AML-193 (cell line): ENCODE measurements at places on chromosomes 12 and 14.

- DNase-seq, result no peak
These were observed 53.3 kb upstream of the IGF1 start for GRCh38 chr12:102533483-102534215.

- peak; percentile 66 for DNase-seq
These were observed 73.4 kb upstream of the ETV6 start for GRCh38 chr12:11576104-11576503.

GRCh38 chr14:80356413-80356812 is 145.1 kb upstream of the DIO2 start:
- DNase-seq, result no peak

GRCh38 chr12:125124320-125124966 is 59.2 kb downstream of the AACS start:
- DNase-seq, result no peak

DNA sequence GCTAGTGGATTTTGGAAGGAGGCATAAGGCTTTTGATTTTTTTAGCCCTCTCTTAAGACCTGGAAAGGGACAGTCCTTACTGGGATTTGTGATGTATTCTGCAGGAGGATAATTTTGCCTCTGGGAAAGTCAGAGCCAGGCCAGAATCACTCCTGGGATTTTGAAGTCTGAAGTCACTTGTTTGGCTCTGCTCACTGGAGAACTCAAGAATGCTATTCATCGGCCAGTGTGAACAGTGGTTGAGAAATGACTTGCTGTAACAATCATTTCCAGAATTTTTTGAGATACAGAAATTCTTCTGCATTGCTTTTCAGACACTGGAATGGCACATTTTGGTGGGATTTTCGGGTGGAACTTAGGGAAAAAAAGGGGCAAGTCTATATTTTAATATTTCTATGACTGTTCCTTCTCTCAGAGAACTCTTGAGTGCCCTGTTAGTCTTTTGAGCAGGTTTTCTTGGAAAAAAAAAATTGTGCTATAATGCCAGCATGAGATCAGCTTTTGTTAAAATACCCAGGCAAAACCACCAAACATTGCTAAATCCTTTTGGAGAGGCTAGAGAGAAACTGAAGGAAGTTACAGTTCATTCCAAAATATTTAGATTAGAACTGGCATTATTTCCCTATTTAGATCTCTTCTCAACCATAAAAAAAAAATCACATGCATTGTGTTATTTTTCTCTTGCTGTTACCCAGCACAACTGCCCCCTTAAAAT is 26.1 kb upstream of the BHLHE41 start:
- DNase-seq, result peak; percentile 4

GRCh38 chr14:33475623-33476022 is 475.3 kb downstream of the EGLN3 start:
- DNase-seq, result peak; percentile 3

DNA sequence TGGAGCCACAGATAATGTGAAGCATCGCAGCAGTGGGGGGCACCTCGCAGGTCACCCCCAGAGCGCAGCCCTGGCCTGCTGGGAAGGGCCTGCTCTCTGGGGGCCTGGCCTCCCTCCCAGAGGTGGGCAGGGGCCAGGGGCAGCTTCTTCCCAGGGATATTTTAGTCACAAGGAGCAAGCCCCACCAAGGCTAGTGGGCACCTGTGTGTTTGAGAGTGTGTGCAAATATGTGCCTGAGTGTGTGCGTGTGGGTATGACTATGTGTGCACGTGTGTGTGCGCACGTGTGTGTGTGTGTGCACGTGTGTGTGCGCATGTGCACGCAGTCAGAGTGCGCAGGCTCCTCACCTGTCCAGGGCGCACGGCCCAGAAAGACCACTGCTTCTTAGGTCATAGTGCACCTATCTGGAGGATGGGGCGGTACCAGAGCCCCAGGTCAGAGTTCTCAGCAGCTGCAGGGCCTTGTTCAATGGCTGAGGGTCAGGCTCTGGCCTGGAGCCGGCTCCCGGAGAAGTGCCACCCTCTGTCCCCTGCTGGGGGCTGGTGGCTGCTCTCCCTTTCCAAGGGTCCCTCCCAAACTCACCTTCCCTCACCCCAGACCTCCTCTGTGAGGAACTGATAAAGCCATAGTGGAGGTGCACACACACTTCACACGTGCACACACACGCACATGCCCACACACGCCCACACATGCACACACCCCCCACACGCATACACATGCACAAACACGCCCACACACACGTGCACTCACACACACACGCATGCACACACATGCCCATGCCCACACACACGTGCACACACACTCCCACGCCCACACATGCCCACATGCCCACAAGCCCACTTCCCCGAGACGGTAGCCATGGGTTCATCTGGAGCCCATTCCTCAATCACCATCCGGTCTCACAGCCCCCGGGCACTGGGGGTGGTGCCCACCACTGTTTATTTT is 128.5 kb downstream of the KIF26A start:
- no peak for DNase-seq

DNA sequence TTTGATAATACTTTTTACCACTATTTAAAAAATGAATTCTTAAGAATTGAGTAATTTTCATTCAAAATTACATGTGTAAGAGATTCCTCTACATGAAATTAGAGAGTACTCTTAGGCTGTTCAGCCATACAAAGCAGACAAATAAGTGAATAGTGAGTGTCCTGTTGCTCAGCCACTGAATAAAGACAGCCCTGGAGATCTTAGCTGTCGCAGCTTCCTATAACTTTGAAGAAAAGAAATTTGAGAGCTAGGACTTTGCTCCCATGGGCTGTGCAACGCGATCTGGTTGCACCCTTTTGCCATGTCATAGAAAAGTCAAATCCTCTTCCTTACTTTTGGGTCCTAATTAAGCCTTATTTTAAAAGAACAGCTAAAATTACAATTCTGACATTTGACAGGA is 40.9 kb upstream of the LRIG3 start:
- no peak for DNase-seq

DNA sequence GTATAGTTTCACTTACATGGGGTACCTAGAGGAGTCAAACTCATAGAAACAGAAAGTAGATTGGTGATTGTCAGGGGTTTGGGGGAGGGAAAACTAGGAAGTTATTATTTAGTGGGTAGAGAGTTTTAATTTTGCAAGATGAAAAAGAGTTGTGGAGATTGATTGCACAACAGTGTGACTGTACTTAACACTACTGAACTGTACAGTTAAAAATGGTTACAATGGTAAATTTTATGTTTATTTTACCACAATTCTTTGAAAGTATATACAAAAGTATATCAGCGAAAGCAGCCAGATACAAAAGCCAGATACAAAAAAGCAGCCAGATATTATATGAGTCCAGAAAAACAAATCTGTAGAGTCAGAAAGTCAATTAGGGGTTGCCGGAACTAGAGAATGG is 247.6 kb downstream of the IPO8 start:
- DNase-seq, result no peak

DNA sequence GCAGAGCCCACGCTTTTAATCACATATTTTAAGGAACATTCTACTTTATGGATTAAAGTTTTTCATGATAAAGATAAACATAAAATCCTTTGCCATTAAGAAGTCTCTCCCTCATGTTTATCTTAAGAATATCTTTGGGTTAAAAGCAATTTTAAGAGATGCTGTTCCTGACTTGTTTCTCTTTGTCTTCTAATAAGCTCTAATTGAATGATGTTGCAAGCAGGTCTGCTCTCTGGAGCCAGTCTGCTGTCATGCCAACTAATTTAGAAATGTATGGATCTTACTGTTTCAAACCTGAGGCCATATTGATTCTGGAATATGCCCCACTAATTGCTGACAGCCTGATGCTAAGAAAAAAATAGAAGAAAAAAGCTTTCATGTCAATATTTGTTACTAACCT is 173.6 kb downstream of the TTC8 start:
- no peak for DNase-seq

- DNase-seq, result no peak
These were observed 47.9 kb downstream of the NUAK1 start for GRCh38 chr12:106090591-106091445.

DNA sequence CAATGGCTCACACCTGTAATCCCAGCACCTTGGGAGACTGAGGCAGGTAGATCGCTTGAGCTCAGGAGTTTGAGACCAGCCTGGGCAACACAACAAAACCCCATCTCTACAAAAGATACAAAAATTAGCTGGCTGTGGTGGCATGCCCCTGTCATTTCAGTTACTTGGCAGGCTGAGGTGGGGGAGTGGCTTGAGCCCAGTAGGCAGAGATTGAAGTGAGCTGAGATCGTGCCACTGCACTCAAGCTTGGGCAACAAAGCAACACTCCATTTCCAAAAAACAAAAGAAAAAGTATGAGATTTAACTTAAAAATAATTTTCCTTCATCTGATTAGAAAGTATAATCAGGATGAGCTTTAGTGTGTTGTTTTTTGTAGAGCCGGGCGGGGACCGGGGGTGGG is 47.9 kb upstream of the BCAT1 start:
- no peak for DNase-seq

- DNase-seq, result no peak
These were observed 44.9 kb downstream of the MAPKAPK5 start for GRCh38 chr12:111886662-111887545.

DNA sequence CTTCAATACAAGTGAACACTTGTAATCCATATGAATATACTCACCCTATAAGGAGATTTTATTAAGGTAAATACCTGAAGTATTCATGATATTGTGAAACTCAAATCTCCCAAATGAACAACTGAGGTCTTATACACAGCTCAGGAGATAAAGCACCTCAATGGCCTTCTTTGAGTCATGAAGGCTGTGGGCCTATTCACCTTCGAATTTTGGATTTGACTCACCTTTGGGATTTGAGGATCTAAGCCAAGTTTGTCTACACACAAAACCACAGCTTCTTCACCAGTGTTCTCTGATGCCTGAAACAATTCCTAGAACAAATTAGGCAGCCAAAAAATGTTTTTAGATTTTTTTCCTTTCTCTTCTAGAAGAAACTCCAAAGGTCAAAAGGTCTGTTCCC is 194.1 kb downstream of the NUAK1 start:
- no peak for DNase-seq

- DNase-seq, result peak; percentile 68
These were observed at the start of gene EMP1 for GRCh38 chr12:13196130-13196921. Gene EMP1, plus strand, starts transcription at chr12:13196726. Its CDS starts 14,785 bp downstream, at chr12:13211511.

DNA sequence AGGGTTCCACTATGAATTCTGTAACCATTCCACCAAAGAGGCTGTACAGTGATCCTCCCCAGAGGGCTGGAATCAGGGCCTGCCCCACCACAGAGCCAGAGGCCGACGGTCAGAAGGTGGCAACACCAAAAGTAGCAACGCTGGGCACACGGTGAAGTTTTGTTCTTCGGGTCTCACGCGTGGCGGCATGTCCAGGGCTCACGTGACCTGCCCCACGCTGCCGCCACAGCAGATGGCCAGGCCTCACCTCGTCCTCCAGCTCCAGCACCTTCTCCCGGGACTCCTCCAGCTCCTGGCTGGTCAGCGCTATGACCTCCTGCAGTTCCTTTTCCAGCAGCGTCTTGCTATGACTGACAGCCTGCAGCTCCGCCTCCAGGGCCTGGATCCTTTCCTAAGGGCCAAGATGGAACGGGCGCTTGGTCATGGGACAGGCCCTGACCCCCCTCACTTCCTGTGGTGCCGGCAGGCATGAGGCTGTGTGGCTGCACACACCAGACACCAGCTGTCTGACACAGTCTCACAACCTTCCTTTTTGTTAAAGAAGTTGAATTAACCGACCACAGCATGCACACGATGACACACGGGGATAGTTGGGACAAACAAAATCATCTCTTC is 22.4 kb upstream of the ANKLE2 start:
- DNase-seq, result no peak

DNA sequence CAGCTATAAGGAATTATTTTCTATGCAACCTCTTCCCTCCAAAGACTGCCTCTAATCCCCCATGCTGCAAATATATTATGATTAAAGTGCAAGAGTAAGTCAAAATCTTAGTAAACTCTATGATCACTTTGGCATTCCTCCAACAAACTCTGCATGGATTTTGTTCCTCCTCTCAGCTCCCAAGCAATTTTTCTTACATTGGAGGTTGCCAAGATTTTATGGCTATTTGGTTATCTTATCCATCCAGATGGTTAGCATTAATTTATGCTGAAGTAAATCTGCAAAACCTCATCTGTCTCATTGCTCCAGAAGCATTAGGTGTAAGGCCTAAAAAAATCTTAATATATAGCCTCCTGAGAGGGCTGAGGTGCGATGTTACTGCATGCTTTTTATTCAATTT is 228.1 kb downstream of the CHST11 start:
- no peak for DNase-seq

DNA sequence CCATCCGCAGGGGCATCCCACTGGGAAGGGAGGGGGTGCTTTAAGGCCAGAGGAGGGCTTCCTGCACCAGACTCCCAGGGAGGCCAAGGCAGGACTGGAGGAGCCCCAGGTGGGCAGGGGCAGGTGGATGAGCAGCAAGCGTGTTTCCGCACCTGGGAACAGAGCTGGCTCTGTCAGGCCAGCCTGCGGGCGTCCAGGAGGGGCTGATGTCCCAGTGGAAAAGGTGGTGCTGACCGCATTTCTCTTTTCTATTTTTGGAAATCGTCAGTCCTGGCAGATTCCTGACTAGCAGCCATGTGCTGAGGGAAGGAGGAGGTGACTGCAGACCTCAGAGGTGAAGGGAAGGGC is 27.2 kb downstream of the CHGA start:
- no peak for DNase-seq

- DNase-seq, result no peak
These were observed 7.7 kb downstream of the CLSTN3 start for GRCh38 chr12:7137908-7138307.

DNA sequence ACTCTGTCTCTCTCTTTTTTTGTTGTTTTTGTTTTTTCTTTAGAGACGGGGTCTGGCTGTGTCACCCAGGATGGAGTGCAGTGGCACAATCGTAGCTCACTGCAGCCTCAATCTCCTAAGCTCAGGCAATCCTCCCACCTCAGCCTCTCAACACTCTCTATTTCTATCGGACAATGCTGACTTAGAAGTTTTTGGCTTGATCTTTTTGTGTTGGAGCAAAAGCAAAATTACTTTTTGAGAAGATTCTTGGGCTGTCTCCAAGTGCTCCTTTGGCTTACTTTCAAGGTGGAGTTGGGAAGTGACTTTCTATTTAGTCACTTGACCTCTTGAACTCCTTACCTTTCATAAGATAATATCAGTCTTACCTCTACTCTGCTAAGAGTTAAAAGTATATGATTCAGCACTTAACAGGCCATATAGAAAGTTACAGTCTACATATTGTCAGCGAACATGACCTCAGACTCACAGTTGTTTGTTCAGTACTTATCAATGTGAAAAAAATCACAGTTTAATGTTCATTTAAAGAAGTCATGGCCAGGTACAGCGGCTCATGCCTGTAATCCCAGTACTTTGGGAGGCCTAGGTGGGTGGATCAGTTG is 15.4 kb upstream of the MIA2 start:
- DNase-seq, result no peak
